Activated T-cell treated with anti-CD3 and anti-CD28 coated beads for 48 hours (primary cell): ENCODE measurements at places on chromosomes 4 and X.

- DNase-seq, result no peak
Observed at GRCh38 chrX:137568741-137569469, 3.0 kb downstream of the ZIC3 start.

DNA sequence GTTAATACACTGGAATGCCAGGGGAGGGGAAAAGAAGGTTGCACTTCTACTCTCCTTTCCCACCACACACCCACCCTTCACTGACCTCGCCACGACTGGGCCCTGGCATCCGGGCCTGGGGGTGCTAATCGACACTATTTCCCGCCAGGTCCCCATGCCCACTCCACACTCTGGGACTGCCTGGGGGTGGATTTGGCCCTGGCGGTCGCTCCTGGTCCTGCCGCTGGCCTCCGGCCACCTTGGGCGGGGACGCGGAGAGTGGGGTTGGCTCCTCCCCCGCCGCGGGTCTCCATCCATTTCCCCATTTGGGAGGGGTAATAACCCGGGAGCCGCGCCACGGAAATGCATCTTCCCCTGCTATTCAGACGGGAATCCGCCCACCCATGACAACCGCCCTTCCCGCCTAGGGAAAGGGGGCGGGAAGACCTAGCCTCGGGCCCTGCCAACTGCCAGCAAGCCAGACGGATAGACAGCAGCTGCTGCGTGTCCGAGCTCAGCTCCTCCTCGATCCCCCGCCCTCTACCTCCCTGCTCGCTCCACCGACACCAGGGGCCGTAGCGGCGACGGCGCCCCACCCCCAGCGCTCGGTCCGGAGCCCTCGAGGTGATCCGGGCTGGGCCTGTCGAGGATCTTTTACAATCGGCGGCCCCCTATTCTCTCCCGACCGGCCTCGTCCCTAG is 78.1 kb downstream of the RLIM start:
- DNase-seq, result no peak

DNA sequence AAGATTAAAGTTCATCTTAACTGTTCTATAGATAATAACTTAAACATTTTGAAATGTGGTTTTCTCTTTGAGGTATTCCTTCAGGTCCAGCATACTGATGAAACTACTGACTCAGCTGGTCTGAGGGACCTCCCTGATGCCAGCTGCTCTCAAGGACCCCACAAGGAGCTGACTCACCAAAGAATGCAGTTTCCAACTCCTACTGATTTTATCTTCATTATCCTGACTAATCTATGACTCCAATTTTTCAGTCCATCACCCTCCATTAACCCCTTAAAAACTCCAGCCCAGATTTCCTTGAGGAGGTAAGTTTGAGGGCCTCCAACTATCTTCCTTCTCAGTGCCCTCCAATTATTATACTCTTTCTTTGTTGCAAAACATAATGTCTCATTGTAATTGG is 1.4 kb upstream of the UGT2B4 start:
- DNase-seq, result no peak

DNA sequence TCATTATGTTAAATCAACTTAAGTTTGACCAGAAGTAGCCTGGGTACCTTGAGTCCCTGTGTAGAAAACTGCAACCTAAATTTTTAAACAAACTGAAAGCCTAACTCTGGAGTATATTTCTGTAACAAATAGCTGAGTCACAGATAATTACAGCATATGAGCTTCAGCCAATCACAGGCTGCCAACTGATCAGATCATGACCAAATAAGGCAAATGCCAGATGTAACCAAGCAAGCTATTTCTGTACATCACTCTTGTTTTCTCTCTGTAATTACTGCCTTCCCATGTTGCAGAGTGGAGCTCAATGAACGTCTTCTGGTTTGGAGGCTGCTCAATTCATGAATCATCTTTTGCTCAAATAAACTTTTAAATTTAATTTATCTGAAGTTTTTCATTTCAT is 980.9 kb upstream of the DIAPH2 start:
- no peak for DNase-seq

DNA sequence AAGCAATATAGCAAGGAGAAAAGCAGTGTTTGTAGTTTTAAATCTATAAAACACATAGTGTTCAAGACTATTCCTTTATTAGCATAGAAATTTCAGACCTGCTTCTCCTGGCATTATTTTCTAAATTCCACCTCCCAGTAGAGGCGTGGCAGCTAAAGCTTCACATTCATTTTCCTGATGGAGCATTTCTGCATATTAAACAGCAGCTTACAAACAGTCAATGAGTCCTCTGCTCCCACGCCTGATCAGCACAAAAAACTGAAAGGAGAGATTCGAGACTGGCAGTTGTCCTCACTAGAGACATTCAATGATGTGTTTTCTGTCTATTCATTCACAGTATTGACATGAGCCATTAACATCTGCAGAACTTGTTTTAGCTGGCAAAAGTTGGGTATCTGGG is 61.4 kb downstream of the SHISA3 start:
- DNase-seq, result no peak

DNA sequence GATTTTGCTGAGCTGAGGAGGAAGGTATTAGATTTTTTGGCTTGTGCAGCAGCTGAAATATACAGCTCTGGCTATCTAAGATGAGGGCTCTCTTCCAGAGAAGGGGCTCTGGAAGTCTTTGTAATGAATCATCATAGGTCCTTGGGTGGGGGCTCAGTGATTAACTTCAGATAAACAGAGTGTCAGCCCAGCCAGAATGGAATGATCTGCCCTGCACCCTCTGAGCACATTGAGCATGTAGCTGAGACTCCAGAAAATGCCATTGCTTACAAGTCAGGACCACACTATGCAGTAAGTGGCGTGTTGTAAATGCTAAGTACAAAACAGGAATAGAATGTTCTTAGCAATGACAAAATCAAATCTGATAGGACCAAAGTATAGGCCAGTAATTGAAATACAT is 836.0 kb downstream of the PDHA2 start:
- DNase-seq, result no peak

DNA sequence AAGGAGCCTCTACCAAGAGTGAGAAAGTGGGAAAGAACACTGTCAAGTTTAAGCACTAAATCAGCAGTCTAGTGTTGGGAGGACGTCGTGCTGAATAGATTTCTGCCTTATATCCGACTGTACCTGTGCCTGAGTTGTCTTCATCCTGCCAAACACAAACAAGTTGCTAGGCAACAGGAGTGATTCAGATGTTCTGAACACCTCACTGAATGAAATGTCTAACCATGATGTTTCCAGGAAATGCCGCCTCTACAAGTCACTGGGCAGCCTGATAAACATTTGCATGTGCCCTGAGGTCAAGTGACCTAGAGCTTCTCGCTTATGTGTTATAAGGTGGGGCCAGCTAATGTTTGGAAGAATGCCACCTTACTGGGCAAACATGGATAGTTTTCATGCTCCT is 37.9 kb downstream of the SGMS2 start:
- no peak for DNase-seq

GRCh38 chrX:139581068-139581467 is 50.5 kb downstream of the F9 start:
- no peak for DNase-seq

DNA sequence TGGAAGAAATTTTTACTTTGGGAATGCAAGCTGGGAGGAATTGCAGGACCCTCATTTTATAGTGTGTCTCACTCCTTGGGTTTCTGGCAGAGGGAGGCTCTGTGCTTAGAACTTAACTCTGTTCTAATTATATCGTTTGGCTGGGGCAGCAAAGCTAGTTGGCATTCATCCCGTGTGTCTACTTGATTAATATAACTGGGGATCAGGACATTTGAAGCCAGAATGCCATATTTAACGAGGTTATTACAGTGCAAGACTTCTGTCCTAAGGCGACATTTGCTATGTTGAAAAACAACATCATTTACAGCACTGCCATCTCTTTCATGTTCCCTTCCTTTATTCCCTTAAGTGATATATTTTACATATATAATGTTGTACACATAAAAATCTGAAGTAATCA is 179.1 kb upstream of the TBC1D9 start:
- no peak for DNase-seq

GRCh38 chrX:38279188-38279587 is 48.1 kb downstream of the RPGR start:
- DNase-seq, result no peak

DNA sequence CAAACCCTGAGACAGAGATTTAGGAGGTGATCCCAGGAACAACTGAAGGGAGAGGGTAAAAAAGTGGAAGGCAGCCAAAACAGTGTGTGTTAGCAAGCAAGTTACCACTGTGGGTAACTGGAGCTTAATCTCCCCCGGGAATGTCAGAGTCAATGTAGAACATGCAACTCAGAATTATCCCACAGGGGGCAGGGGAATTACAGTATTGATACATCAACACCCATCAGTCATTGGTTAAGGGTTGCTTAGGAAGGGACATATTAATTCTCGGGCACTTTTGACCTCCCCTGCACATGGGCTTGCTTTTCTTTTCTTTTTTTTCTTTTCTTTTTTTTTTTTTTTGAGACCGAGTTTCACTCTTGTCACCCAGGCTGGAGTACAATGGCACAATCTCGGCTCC is 29.3 kb downstream of the CXorf58 start:
- no peak for DNase-seq
